ENCODE measurements at places on chromosomes 2 and 18.

- no peaks in the 10 kb centered on the region for H3K27me3 ChIP-seq
- H3K4me1 ChIP-seq = peaks cover 12% of the 10 kb centered on the region
- H3K27ac ChIP-seq = peak overlapping the region; percentile 72
- peak; percentile 67 for DNase-seq
- H3K36me3 ChIP-seq = no peaks in the 10 kb centered on the region
Measured at GRCh38 chr2:152421521-152422370, 86.8 kb downstream of the FMNL2 start.

DNA sequence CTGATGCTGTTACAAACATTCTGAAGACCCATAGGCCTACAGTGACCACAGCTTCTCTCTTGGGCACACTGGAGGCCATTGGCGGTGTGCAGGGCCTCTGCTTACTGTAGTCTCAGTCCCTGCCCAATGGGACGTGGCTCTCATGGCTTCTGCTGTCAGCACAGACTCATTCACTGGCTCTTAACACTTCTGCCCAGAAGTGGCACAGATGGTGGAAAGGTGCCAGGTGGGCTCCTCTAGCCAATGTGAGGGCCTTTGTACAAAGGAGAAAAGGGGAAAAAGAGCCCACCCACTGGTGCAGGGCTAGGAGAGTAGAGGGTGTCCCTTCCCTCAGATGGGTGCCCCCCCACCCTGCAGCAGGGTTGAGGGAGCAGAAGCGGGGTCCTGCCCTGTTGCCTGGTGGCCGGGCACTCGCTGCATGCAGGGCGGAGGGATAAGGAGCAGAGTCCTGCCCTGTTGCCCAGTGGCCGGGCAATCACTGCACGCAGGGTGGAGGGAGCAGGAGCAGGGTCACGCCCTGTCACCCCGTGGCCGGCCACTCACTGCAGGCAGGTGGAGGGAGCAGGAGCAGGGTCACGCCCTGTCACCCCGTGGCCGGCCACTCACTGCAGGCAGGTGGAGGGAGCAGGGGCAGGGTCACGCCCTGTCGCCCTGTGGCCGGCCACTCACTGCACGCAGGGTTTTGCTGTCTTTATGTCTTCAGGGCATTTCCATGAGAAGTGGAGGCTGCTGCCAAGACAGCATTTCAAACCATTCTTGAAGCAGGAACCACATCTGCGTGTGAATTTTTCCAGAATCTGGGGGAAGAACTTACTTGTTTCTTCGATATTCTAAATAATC is 20.0 kb downstream of the LRRFIP1 start:
- H3K4me3 ChIP-seq = no peak overlapping the region
- no peak overlapping the region for H3K27ac ChIP-seq
- H3K36me3 ChIP-seq = no peaks in the 10 kb centered on the region
- H3K27me3 ChIP-seq = no peaks in the 10 kb centered on the region
- no peaks in the 10 kb centered on the region for H3K4me1 ChIP-seq
- DNase-seq = peak; percentile 30

DNA sequence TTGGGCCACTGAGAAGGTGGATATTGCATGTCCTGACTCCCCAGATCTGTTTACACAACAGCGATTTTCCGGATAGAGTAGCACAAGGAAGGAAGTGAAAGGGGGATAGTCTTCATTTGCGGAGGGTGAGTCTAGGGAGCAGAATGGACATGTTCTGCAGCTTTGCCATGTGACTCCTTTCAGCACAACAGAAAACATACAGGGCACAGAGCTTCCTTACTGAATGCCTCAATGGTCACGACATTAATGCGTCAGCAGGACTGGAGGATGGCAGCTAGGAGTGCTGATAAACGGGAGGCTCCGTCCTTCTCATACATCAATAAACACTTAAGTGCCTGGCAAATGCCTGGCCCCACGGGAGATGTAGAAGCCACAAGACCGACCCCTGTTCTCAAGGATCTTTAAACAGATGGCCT is 163.0 kb downstream of the FAM210A start:
- peaks cover 3% of the 10 kb centered on the region for H3K4me1 ChIP-seq
- H3K36me3 ChIP-seq = no peaks in the 10 kb centered on the region
- peak; percentile 43 for DNase-seq
- H3K27me3 ChIP-seq = no peaks in the 10 kb centered on the region
- H3K27ac ChIP-seq = no peak overlapping the region
- H3K4me3 ChIP-seq = no peak overlapping the region

- no peaks in the 10 kb centered on the region for H3K4me1 ChIP-seq
- H3K27ac ChIP-seq = no peak overlapping the region
- no peaks in the 10 kb centered on the region for H3K36me3 ChIP-seq
- H3K4me3 ChIP-seq = no peak overlapping the region
- no peak for DNase-seq
- no peaks in the 10 kb centered on the region for H3K27me3 ChIP-seq
Measured at GRCh38 chr2:57809230-57809629, 237.4 kb upstream of the VRK2 start.

GRCh38 chr2:130869441-130870160 is 32.9 kb downstream of the ARHGEF4 start:
- no peaks in the 10 kb centered on the region for H3K4me1 ChIP-seq
- DNase-seq = no peak
- H3K27ac ChIP-seq = no peak overlapping the region
- no peaks in the 10 kb centered on the region for H3K36me3 ChIP-seq

GRCh38 chr2:148674063-148675020 is 29.8 kb downstream of the EPC2 start:
- H3K4me3 ChIP-seq = no peak overlapping the region
- no peaks in the 10 kb centered on the region for H3K36me3 ChIP-seq
- no peaks in the 10 kb centered on the region for H3K27me3 ChIP-seq
- H3K27ac ChIP-seq = no peak overlapping the region
- no peaks in the 10 kb centered on the region for H3K4me1 ChIP-seq

DNA sequence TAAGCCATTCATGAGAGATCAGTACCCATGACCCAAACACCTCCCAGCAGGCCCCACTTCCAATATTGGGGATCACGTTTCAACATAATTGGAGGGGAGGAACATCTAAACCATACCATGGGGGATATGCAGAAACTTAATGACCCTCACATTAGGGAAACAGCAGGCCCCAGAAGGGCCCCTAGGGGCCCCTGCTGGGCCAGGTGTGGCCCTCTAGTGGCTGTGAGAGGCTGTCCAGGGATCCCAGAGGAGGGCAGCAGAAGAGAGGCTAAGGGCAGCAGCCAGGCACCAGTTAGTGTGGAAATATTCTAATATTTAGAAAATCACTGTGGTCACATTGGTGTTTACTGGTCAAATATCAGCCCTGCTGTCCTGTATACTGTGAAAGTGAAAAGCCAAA is 49.3 kb upstream of the ANKRD44 start:
- H3K36me3 ChIP-seq = no peaks in the 10 kb centered on the region
- no peak for DNase-seq
- H3K4me1 ChIP-seq = no peaks in the 10 kb centered on the region
- H3K27me3 ChIP-seq = no peaks in the 10 kb centered on the region

DNA sequence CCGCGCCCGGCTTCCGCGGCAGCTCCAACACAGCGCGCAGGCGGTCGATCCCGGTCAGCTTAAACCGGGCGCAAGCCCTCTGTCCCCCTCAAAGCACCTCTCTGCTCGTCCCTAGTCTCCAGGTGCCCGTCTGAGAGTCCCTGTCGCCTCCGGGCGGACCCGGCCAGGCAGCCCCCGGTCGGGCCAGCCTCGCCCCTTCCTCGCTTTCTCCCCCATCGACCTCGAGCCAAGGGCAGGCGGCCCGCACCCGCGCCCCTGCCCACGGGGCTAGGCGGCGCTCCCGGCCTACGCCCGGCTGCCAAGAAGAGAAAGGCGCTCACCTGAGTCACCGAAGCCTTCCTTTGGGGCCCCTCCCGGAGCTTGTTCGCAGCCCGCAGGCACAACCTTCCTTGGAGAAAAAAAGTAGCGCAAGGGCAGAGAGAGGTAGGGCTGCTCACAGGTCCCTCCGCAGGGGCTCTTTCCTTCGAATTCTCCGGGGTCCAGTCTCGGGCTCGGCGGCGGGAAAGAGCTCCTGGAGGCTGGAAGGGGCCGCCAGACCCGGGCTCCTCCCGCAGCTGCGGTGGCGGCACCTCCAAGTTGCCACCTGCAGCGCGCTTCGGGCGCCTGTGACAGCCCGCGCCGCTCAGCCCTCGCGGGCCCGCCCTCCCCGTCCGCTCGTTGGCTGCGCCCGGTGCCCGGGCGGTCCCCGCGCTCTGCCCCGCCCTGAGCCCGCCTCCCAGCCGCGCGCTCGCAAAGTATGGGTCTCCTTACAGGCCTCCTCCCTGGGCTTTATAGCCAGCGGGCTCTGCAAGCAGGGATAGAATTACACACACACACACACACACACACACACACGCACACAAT is 86.5 kb upstream of the EPB41L3 start:
- H3K4me3 ChIP-seq = peak overlapping the region; percentile 70
- H3K36me3 ChIP-seq = no peaks in the 10 kb centered on the region
- H3K27me3 ChIP-seq = peaks cover 14% of the 10 kb centered on the region
- no peaks in the 10 kb centered on the region for H3K4me1 ChIP-seq
- DNase-seq = peak; percentile 91
